AG20443 (cell line): ENCODE measurements at places on chromosomes 16 and 17.

DNA sequence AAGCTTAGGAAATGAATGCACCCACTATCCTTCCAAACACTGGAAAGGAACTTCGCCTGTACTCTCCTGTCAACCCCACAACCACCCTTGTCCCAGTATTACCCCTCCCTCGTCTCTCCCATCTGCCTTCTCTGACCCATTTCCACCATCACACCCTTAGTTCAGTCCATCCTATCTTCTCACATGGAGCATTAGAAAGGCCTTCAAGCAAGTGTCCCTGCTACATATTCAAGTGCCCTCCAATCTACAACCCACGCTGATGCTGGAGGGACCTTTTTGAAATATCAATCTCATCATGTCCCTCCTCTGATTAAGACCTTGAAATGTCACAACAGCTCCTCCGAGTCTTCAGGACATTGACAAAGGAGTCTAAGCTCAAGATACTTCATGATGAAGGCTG lies 133.8 kb upstream of the CCL2 start:
- DNase-seq: no peak

DNA sequence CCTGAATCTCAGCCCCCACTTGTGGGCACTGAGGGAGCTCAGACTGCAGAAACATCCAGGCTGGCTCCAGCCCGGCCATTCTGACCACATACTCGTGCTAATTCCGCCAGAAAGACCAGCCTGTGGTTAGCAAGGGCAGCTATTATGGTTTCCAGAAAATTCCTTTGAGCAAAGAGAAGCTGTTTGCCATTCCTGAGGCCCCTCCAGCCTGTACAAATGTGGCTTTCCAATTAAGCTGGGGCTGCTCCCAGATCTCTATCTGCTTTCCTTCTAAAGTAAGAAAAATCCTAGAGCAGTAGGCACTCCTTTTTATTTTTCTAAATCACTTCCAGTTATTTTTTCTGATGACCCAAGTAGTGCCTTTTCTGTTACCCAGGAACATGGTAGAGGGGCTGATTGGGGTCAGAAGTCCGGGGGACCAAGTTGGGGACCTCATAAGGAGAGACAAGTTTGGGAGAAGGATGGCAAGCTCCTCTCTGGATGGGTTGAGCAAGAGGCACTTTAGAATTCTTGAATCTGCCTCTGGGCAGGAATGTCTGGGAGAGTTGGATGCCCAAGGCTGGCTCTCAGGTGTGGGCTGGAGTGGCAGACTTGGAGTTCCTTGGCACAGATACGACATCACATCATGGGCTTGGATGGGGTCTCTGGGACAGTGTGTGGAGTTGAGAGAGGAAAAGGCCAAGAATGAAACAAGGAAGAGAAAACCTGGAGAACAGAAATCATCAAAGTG lies 83.3 kb upstream of the TNRC6C start:
- peak; percentile 87 for DNase-seq

GRCh38 chr17:82371333-82372248 lies at the start of gene UTS2R:
UTS2R (plus strand) TSS chr17:82371765; CDS start chr17:82374325, 2,560 bp downstream.
- DNase-seq: no peak

GRCh38 chr17:79923974-79924638 lies 84.9 kb upstream of the CBX4 start:
- peak; percentile 44 for DNase-seq

GRCh38 chr16:11446566-11447119 lies 101.4 kb downstream of the RMI2 start:
- DNase-seq: no peak

DNA sequence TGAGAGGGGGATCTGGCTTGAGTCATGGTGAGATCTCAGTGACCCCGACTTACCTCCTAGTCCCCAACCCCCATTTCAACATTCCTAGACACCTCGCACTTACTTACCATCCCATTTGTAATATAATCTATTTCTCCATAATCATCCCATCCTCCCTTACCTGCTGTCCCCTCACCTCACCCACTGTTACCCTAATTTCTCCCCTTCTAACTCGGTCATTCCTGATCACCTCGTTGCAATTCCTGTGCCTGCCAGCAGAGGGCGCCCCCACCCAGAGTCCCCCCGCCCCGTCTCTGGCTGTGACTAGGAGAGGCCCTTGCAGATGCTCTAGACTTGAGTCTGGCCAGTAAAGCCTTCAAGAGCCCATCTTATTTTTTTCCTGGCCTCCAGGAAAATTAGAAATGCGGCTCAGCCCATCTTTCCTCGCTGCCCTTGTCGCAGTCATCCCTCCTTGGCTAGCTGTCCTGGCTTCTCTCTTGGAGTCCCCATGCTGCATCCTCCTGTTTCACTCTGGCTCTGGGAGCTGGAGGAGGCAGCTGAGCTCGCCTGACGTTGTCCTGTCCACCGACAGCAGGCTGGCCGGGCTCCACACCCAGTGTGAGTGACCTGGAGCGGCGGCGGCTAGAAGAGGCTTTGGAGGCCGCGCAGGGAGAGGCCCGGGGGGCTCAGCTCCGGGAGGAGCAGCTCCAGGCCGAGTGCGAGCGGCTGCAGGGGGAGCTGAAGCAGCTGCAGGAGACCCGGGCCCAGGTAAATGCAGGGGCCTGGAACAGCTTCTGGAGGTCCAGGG lies 5.0 kb downstream of the TBKBP1 start:
- peak; percentile 94 for DNase-seq

- DNase-seq: peak; percentile 42
Measured at GRCh38 chr17:73420897-73421296, 109.1 kb upstream of the CDC42EP4 start.

DNA sequence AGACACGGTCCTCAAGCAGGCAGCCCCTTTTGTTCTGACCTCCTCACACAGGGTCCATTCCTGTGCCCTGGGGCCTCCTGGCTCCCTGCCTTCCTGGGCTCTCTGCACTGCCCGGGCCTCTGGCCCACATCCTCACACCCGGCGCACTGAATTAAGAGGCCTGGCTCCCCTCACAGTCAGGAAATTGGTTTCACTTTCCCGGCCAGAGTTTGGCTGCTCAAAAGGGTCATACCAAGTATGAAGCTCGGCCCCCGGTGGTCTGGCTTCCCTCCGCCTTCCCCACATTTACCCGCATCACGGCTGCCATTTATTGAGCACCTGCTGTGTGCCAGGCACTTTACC lies 220.0 kb downstream of the NTN1 start:
- DNase-seq: no peak

GRCh38 chr17:48715496-48716399 lies 6.6 kb downstream of the PRAC1 start:
- DNase-seq: no peak
